Substantia nigra (tissue), 51 donors: ENCODE measurements at places on chromosomes 12 and 14.

DNA sequence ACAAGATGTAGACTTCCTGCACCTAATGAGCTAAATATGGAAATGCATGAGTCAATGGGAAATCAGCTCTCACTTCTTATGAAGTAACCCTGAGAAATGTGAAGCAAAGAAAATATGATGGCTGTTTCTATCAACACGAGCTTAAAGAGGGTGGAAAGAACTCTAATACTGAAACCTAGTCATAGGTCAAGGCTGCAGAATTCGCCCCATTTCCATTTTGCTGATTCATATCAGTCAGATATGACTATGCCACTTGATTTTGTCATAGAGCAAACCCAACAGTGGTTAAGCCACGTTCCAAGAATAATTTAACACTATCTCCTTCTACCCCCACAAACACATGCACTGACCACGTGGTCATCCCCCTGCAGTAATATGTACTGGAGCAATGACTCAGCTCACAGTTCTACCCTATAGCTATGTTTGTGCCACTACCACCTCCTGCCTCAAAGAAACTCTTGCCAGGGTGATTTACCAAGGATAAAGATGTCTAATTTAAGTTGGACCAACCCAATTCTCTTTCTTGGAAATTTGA is 157.5 kb downstream of the TMTC3 start:
- no peak for DNase-seq

DNA sequence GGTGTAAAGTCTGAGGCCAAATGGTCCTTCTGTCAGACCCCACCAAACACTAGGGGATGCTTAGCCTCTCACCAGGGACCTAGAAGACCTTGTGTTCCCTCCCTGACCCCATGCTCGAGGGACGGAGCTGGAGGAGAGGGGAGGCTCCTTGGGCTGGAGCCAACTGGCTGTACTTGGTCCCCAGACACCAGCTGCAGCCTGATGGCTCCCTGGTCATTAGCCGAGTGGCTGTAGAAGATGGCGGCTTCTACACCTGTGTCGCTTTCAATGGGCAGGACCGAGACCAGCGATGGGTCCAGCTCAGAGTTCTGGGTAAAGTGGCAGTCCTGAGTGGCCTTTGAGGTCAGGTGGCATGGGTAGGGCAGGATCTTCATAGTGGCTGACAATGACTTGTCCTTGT is 29.0 kb downstream of the PAPLN start:
- no peak for DNase-seq

GRCh38 chr14:100599981-100600380 is 12.8 kb upstream of the BEGAIN start:
- DNase-seq = no peak

DNA sequence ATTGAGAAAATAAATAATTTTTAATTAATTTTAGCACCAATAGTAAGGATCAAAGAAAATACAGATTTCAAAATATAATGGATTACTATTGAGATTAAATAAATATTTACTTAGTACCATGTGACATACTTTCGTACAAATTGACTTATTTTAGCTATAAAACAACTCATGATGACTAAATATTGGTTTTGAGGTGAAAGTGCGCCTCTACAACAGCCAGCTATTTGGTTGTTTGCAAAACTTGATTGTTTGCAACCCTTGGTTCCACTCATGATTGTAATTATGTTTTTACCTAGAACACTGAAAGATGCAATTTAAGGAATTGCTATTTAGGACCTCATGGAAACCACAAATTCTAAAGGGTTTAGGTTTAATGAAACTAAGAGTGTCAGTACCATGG is 51.9 kb upstream of the PPM1H start:
- no peak for DNase-seq
